GDM1 (cell line): ENCODE measurements at places on chromosomes 12 and 14.

DNA sequence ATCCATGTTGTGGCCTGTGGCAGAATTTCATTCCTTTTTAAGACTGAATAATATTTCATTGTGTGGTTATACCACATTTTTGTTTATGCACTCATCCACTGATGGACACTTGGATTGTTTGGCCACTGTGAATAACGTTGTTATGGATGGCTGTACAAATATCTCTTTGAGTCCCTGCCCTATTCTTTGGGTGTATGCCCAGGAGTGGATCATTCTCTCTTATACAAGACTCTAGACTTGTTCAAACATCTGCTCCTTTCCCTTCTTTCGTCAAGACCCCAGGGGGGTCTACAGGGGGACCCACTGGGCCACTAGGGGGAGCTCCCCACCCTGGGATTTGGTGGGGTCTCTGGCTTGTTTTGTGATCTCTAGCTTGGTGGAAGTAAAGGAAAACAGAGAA lies 77.4 kb downstream of the FBXL14 start:
- DNase-seq: no peak

- no peak for DNase-seq
Observed at GRCh38 chr12:49621651-49622500, 1.5 kb upstream of the PRPF40B start.

GRCh38 chr12:106760184-106760531 lies 14.3 kb upstream of the RIC8B start:
- DNase-seq: peak; percentile 45

DNA sequence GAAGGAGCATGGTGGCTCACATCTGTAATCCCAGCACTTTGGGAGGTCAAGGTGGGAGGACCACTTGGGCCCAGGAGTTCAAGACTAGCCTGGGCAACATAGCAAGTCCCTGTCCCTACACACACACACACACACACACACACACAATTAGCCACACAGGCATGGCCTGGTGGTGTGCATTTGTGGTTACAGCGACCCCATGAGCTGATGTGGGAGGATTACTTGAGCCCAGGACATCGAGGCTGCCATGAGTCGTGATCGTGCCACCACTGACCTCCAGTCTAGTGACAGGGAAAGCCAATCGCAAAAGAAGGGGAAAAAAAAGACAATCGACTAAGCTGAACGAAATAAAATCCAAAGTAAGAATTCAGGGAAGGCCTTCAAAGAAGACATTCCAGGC lies 67.9 kb downstream of the TBX3 start:
- no peak for DNase-seq

- no peak for DNase-seq
Observed at GRCh38 chr12:32201976-32202375, 95.3 kb downstream of the BICD1 start.

DNA sequence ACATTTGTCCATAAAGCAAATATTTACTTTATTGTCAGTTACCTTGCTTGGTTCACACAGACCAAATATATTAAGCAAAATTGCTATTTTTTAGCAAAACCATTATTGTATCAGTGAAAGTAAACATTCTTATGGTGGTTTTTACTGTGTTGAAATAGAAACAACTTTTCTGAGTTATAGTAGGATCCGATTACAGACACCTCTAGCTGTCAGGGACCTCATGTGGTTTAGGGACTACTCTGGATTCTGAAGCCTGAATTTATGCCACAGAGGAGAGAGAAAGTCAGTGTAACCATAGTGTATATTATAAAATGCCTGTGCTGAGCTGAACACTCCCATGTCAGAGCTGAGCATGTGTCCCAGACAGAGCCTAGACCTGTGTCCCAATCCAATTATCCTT lies 287.5 kb downstream of the FLRT2 start:
- DNase-seq: no peak

DNA sequence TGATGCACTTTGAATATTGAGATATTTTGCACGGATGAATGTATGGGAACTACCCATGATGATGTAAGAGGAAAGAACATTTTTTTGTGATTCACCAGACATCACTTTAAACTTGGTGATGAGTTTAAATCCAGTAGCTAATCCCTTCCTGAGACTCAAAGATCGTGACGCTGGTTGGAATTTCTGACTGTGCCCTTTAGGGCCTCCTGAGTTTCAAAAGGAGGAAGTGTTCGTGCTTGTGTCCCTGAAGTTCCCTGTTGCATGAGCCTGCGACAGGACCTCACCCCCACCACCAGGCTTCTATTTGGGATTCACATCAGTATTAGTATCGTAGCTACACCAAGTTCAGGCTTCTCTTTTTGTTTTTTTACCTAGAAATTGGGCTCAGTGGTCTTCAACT lies 18.6 kb upstream of the RIN3 start:
- DNase-seq: no peak

DNA sequence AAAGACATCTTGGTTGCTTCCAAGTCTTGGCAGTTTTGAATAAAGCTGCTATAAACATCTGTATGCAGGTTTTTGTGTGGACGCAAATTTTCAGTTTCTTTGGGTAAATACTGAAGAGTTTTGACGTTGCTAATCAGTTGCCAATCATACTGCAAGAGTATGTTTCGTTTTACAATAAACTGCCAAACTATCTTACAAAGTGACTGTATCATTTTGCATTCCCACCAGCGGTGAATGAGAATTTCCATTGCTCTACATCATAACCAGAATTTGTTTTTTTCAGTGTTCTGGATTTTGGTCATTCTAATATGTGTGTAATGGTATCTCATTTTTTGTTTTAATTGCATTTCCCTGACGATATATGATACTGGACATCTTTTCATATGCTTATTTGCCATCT lies 190.8 kb upstream of the PARP11 start:
- DNase-seq: no peak

GRCh38 chr12:115790526-115790925 lies 487.0 kb downstream of the MED13L start:
- no peak for DNase-seq

- no peak for DNase-seq
Observed at GRCh38 chr12:59895166-59895775, 299.4 kb downstream of the SLC16A7 start.

GRCh38 chr14:22026527-22026926 lies 352.9 kb upstream of the OR4E1 start:
- no peak for DNase-seq

DNA sequence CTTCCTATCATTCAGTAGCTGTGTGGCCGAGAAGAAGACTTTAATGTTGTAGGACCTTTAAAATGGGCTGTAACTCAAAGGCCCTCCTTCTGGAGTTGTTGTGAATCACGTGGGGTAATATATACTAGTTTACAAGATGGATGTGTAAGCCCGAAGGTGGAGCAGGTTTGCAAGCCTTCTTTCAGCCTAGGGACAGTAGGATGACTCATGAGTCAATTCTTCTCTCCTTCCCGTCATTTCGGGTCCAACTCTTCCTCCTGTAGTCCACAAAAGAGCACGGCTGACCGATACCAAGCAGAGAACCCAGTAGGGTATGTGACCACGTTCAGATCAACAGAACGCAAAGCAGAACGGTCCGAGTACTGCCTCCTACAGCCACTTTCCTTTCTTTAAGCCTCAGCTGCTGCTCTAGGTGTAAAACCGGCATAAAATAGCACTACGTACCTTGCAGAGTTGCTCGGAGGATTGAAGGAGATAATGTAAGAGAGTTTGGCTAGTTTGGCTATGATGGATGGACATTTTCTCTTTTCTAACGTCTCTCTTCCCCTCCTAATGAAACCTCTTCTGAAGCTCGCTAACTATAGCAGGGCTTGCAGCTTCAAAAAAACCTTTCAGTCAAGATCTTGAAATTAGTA lies 1.3 kb upstream of the RASSF3 start:
- DNase-seq: peak; percentile 28
